ENCODE measurements at places on chromosomes 1 and 21.

- DNase-seq, result no peak
Measured at GRCh38 chr1:94999456-95000131, 72.7 kb upstream of the CNN3 start.

DNA sequence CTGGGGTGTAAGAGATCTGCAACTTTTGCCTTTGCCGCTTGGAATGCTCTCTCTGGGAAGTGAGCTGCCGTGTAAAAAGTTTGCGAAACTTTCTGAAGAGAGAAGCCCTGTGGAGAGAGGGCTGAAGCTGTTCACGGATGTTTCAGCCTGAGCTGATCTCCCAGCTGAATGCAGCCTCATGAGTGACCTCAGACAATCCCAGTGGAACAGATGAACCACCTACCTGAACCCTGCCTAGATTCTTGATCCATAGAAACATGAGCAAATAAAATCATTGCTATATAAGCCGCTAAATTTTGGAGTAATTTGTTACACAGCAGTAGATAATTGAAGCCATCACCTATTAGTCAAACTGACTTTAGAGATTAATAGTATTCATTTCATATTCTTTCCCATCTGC is 4.4 kb upstream of the ALG6 start:
- DNase-seq, result no peak

GRCh38 chr1:90964444-90965035 is 57.3 kb downstream of the ZNF644 start:
- peak; percentile 53 for DNase-seq

DNA sequence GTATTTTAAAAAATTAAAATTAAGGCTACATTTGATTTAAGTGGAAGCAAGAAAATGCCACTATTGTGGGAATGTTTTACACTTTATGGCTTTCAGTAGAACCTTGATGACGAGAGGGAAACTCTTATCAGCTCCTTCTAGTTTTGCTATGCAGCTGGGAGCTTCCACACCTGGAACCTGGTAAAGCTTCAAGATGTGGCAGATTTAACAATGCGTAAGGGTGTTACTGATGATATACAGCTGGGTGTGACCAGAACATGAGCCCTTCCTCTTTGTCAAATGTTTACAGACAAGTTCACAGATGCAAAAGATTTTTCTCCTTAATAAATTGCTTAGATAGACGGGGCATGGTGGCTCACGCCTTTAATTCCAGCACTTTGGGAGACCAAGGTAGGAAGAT is 20.3 kb downstream of the TTC13 start:
- no peak for DNase-seq

- no peak for DNase-seq
Measured at GRCh38 chr1:64834734-64835133, 89.9 kb downstream of the RAVER2 start.

GRCh38 chr1:221583465-221583864 is 158.4 kb downstream of the DUSP10 start:
- DNase-seq, result no peak

DNA sequence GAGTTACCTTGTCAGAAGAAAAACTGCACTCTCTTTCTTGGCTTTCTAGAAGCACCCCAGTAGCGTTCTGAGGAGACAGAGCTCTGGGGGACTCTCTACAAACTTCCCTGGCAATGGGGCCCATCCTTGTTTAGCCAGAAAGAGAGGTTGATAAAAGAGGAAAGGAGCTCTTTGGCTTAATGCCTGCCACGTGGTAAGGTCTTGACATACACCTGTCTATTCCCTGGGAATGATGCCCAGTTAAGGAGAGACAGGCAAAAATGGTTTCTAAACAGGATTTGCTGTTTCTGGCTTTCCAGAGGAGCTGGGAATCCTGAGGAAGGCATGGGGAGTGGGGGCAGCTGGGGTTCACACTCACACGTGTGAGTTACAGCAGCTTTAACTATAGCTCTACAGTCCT is 30.2 kb upstream of the IL20 start:
- no peak for DNase-seq

All from globus pallidus (tissue), 1 donor.